ENCODE measurements at places on chromosomes 13 and 19.

DNA sequence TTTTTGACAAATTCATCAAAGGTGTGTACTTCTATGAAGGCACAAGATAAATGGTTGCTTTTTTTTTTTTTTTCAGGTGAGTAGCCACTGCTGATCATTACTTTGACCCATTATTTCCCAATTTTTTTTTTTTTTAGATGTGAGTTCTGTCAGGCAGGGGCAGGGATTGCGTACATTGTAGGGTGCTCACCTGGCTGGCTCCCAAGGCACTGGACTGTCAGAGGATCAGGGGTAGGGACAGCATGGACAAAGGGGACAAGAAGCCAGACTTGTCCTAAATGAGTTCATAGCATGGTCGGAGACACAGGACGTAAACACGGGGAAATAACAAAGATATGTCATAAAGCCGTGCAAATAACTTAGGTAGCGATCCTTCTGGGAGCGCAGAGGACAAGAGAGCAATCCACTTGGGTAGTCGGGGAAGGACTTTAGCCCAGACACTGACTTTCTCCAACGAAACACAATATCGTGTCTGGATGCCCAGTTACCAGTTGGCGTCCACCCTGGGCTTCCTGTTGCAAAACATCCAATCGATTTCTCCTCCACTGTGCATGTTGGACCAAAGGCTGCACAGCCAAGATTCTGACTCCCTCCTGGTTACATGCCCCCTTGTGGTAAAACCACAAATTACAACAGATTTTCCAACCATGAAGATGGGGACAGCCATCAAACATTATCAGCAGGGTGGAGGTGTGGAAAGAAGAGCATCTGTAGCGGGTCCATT is 27.5 kb upstream of the KATNAL1 start:
- no peak for DNase-seq

GRCh38 chr13:25906191-25906661 is 145.6 kb downstream of the SHISA2 start:
- DNase-seq: no peak

DNA sequence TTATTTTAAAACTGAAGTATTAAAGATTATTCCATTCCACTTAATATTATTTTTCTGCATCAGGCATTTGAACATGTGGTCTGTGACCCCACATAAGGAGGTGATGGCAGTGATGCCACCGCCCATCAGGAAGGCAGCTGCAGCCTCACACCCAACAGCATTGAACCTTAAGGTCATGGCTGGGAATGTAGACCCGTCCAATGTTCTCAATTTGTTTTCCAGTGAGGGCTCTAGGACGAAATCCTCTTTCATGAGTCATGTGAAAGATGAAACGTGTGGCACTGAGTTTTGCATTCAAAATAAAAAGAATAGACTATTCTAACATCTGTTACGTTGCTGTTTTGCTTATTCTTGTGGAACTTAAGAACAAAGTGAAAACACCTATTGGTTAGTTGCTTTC is 74.5 kb upstream of the ANKRD10 start:
- peak; percentile 77 for DNase-seq

- no peak for DNase-seq
Observed at GRCh38 chr19:29615891-29616425, 9.9 kb downstream of the POP4 start.

- no peak for DNase-seq
Observed at GRCh38 chr19:56917529-56917928, 77.0 kb upstream of the PEG3 start.

DNA sequence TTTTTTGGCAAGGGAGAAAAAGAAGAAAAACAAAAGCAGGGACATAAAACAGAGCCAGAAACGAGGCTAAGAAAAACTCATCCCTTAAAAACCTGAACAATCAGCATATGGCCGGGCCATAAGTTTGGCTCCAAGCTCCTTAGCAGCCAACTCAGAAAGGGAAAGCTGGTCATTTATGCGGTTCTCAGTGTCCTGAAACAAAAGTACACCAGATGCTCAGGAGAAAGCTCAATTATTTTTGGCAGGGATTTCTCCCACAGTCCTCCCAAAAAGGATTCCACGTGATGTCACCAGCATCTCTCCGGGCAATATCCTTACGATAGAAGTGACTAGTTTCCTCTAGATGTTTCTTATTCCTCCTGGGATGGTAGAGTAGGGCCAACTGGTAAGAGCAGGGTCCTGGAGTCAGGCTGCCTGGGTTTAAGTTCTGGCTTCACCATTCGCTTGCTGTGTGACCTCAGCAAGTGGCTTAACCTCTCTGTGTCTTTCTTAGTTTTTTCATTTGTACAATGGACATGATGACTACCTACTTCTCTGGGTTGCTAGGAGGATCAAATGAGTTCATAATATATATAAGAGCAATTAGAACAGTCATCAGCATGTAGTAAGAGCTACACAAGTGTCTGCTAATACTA is 34.0 kb downstream of the PIN1 start:
- DNase-seq: no peak

- no peak for DNase-seq
Observed at GRCh38 chr19:32873247-32873959, 3.8 kb upstream of the SLC7A9 start.

DNA sequence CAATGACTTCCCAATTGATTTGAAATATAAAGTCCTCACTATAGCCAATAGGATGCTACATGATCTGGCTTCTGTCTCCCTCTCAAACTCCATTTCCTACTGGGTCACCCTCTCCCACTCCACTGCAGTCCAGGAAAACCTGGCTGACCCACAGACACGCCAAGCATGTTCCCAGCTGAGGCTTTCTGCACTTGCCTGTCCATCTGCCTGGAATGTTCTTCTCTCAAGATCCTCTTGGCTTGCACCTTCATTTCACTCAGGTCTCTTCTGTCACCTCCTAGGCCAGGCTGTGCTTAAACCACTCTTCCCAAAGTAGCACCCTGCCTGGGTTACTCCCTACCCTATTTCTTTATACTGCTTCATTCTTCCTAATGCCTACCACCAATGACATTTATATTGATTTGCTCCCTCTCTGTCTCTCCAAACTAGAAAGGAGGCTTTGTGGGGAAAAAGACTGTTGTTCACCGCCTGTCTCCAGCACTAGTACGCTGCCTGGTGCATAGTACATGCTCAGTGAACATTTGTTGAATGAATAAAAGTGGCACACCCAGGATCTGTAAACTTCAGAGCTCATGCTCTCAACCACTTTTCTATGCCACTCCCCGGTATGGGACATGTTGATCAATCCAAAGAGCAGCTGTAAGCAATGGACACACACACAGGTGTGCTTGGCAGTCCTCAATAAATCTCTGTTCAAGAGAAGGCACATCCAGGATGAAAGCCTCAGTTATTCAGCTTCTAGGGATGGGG is 261.3 kb downstream of the FOXO1 start:
- no peak for DNase-seq

DNA sequence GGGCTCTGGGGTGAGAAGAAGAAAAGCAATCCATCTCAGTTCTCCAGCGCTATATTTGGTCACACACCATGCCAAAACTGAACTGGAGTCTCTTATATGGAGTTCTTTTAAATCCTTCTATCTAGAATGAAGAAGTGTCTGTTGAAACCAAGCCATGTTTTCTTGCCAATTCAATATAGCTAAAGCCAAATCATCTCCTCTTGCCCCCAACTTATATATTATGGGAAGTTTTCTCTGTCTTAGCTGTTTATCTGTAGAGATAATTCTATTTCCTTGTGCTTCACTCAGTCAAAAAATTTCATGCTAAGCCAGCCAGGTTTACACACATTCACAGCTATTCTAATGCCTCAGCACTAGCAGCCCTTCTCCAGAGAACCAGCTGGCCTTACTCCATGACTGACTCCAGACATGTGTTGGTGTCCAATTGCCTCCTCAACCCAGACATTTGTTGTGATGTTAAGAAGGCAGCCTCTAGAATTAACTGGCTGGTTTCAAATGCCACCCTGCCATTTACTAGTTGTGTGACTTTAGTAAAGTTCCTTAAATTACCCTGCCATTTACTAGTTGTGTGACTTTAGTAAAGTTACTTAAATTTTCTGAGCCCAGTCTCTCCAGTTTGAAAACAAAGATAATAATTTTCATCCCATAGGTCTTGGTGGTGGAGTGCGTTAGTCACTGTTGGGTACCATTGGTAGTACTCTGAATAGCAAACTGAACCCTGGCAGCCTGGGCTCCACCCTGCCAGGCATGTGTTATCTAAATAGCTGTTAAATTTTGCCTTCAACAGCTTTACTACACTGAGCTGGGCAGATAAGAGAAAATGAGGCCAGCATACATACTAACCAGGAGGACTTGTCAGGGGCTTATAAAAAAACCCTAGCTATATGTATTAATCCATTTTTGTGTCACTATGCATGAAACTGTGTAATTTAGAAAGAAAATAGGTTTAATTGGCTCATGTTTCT is 525.1 kb downstream of the LMO7 start:
- DNase-seq: no peak

- no peak for DNase-seq
Observed at GRCh38 chr13:27280009-27280656, 9.5 kb downstream of the RASL11A start.

DNA sequence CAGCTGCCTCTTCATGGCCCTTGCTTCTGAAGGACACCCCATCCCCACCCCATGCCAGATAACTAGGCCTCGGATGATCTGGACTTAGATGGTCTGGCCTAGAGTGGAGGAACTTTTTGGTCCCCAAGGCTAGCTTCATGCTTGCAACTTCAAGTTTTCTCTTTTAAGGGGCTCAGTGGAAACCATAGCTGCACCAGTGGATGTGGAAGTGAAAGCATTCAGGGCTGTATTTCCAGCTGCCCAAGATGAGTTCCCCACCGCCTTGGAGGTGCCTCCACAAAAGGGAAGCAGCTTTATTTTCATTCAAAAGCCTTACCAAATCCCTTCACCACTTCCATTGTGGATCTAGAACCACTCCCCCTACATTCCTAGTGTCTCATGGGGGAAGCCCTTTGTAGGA is 17.6 kb upstream of the GSX1 start:
- DNase-seq: no peak

DNA sequence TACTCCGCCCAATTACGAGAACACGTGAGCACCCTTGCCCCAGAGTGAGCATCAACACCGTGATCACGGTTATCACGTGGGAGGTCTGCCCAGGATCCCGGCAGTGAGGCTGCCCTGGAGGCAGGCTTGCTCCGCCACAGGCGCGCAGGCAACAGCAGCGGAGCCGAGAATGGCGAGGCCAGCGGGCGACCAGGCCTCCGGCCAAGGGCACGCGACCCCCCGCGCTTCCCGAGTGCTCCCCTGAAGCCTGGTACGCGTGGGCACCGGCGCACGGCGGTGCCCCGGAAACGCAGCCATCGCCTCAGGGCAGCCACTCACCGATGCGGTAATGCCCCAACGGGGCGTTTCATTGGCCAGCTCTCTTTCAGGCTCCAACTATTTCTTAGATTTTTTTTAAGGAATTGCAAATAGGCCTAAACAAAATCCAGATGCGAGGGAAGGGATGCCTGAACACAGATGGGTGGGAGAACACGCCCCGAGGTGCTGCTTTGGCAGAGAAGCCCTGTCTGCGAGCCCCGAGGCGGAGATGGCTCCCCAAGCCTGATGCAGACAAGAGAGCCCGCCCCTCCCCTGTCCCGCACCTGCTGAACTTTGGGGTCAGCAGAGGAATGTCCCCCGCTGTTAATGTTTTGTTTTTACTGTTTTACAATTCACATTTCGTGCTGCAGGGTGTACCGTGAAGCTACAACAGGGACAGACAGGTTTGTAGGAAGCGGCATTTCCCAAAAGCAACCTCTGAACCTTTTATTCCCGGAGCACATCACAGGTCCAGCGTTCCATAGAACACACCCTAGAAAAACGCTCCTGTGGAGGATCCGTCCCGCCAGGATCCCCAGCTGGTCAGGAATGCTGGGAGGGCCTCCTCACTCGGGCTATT is 132.7 kb downstream of the ZDHHC20 start:
- peak; percentile 24 for DNase-seq

DNA sequence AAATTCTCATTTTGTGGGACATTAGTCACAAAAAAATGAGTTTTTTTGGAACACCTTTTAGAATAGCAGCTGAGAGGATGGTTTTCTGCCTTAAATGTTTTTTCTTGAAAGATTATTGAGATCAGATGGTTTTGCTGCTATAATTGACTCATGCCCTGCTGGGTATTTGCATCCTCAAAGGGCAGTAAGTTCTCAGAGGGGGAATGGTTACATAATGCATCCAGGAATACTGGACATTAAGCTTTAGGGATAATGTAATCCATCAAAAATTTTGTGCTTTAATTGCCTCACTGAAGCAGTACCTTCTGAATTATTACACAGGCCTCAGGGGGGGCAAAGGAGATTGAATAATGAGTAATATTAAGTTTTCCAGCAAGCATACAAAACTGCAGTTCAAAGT is 866.3 kb upstream of the SPRY2 start:
- DNase-seq: no peak

DNA sequence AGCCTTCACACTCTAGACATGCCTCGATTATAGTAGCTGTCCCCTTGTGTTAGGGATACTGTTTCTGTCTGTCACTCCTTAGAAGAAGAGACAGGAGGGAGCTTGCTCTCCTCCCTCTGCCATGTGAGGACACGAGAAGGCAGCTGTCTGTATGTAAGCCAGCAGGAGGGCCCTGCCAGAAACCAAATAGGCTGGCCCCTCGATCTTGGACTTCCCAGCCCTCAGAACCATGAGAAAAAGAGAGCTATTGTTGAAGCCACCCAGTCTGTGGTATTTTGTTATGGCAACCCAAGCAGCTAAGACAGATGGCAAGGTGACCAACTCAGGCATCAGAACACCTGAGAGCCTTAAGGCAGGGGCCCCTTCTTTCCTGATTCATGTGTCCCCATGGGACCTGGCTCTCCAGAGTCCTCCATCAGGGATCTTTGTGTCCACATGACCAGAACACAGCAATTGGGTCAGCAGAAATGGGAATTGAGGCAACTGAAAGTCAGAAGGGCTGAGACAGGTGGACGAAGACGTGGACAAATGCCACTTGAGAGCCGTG is 65.6 kb upstream of the NPAS1 start:
- no peak for DNase-seq

DNA sequence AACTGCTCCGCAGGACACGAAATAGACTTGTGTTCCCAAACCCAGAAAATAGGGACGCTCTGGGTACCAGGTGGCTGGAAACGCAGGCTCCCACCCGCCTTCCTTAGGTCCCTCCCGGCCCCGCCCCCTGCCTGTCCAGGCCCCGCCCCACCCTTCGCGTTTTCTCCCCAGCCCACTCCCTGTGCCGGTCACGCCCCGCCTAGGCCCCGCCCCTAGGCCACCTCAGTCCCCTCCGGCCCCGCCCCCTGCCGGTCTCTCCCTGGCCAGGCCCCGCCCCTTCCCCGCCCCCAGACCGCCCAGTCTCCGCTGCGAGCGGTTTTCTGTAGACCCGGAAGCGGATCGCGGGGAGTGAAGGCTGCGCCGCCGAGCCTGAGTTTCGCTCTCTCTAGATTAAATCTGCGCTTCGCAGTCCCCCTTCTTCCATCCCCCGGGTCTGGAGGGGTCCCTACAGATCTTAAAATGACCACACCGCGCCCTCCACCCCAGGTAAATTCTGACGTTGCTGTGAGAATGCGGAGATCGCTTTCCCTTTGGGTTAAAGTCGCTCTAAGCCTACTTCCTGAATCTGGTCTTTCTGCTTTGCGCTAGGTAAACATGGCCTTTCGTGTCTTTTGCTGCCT is 3.7 kb upstream of the ZNF665 start:
- peak; percentile 27 for DNase-seq

- DNase-seq: no peak
Observed at GRCh38 chr13:31793246-31793645, 53.9 kb downstream of the RXFP2 start.

- DNase-seq: no peak
Observed at GRCh38 chr19:14672188-14672872, 2.3 kb downstream of the ADGRE3 start.

GRCh38 chr19:9945319-9945966 is 9.1 kb upstream of the OLFM2 start:
- peak; percentile 99 for DNase-seq
